CD4-positive, alpha-beta memory T cell (primary cell): ENCODE measurements at places on chromosomes 7 and 10.

GRCh38 chr7:37196676-37197075, 252.0 kb downstream of the ELMO1 start:
- DNase-seq, result no peak

DNA sequence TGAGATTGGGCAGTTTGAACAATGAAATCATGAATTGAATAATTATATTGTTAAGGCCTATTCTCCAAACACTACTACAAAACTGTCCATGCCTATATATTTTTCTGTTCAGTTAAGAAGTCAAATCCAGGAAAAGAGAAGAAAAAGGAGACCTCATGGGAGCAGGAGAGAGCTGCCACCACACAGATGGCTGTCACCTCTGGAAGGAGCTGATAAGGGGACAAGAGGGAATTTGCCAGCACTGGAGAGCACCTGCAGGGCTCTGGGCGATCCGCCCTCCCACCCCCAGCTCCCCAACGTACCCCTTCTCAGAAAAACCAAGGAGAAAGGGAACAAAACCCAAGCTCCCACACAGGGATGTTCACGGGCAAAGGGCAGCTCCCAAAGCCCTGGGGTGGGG, 227.8 kb downstream of the TNS3 start:
- no peak for DNase-seq

DNA sequence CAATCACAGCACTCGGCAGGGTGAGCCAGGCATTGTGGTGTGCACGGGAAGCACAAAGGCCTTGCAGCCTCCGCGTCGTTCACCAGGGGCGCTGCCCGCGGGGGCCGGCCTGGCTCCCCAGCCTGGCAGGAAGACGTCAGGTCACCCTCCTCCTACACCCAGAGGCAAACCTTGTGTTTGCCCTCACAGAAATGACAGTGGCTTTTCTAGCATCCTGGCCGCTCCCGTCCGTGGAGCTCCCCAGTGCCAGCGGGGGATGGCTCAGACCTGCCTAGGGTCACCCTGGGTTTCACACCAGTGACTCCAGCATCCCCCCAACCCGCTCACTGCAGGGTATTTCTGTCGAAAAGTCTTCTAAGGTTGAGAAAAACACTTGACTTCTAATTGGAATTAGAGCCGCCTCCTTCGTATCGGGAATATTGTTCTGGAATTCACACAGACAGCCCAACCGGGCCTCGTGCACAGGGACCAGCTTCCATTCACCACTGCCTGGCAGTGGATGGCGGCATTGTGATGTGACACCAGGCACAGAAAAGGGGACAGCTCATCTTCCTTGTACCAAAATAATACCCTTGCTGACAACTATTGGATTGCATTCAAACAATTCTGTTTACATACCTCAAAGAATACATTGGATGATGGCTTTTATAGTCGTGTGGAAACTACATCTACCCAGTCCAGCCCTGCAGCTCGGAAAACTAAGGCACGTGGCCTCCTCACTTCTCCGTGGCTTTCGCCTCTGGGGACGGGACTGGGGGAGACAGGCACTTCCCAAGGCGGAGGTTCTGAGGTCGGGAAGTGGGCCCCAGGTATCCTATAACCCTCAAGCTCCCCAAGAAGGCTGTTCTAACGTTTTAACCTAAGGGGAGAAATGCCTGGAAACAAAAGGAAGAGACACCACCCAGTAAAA, 109.0 kb downstream of the EBF3 start:
- DNase-seq, result no peak

DNA sequence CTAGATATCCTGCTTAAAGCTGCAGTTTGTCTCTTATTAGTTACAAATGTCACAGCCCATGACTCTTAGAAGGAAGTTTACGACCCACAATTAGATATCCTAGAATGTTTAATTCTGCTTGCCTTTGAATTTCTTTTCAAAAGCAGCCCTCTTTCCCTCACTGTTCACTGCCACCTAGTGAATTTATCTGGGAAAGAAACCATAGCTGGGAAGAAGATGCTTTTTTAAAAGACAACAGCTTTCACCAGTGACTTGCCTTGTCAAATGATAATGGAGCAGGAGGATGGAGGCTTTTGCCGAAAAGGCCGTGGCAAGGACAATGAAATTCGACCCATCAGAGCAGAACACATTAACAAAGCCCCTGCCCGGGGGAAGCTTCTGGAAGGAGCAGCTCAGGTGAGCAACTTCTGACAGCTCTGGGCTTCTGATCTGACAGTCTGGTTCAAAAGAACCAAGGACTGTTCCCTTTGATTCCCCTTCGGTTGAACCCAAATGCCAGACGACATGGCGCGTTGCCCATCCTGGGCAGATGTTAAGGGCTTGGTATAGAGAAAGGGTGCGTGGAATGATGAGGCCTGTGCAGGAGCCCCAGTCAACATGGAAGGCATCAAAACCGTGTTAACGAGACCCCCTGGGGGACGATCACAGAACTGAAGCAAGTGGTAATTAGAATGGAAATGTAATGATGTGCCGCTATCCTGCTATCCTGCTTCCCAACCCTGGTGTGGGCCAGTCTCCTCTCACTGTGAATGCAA, 236.8 kb downstream of the FRMD4A start:
- no peak for DNase-seq

GRCh38 chr10:4353964-4354363, 472.0 kb upstream of the AKR1E2 start:
- no peak for DNase-seq

GRCh38 chr7:114957444-114957843, 35.5 kb downstream of the MDFIC start:
- no peak for DNase-seq

GRCh38 chr10:1715821-1716220, 21.5 kb downstream of the ADARB2 start:
- no peak for DNase-seq

DNA sequence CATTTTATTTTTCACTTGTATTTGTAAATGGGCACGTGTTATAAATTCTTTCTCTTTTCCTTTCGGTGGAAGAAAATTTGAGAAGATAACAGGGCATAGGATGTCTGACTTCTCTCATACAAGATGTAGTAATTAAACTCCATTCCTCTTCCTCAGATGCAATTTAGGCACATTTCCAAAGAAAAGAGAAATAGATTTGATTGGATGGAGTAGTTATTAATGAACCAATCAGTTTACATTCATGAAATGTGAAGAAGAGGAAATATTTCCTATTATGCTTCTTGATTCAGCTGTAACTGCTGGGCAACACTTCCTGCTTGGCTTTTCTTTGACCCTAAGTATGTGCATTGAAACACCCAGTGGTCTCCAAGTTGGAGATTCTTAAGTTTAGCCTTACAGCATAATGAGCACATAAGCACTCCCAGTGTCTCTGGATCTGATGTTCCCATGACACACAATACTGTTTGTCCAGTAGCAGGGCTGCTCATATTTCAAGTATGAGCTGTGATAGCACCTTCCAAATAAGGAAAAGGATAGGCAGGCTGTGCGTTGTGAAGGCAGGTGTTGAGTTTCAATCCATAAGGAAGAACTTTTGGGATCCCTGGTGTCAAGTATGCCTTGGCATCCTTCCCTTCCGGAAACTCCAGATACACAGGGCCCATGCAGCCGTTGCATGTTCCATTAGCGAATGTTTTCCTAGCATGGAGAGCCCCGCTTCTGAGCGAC, 33.4 kb upstream of the COBL start:
- DNase-seq, result no peak

GRCh38 chr7:90892213-90892612, 296.1 kb downstream of the CDK14 start:
- DNase-seq, result no peak

- DNase-seq, result no peak
Measured at GRCh38 chr10:2876032-2876431, 191.3 kb upstream of the PFKP start.

GRCh38 chr7:150736864-150737263, 354 bp upstream of the GIMAP5 start:
- DNase-seq, result no peak

DNA sequence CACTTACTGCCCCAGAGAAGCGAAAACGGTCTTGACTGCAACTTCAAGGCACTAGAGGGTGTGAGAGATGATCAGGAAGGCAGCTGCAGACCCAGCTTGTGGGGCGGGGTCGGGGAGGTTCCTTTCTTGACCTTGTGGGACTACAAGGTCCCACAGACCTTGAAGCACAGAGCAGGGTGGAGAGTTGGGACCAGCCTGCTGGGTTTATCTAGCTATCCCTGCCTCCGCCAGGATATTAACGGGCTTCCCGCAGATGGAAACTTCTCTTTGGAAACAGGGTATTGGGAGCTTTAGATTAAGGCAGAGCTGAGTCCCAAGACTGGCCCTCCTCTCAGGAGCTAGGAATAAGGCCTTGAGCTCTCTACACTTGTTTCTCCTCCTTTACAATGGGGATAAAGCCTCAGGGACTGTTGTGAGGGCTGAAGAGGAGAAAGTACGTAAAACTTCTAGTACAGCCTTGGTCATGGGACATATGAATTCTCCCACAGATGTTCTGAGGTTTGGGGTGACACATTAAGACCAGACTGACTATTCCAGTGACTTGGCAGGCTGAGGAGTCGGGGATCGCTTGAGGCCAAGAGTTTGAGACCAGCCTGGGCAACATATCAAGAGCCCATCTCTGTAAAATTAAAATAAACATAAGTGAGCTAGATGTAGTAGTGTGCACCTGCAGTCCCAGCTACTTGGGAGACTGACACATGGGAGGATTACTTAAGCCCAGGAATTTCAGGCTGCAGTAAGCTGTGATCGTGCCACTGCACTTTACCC, 153.2 kb downstream of the CDH23 start:
- no peak for DNase-seq

DNA sequence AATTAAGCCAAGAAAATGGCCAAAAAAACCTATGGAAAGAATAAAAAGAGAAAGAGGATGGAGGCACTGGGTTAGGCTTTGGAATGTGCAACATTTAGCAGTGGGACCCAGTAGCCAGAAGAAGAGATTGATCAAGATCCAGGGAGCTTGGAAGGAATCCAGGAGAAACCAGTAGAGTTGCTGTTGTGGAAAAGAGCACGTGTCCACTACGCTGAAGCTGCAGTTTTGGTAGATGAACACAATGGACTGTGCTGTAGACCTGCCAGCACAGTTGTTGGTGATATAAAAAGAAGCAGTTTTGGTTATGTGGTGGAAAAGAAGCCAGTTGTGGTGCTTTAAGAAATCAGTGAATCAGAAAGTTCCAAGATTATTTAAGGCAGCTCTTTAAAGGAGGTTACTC, 802.2 kb upstream of the POM121L12 start:
- no peak for DNase-seq

GRCh38 chr7:30221764-30222163, 62.6 kb upstream of the ZNRF2 start:
- DNase-seq, result no peak

DNA sequence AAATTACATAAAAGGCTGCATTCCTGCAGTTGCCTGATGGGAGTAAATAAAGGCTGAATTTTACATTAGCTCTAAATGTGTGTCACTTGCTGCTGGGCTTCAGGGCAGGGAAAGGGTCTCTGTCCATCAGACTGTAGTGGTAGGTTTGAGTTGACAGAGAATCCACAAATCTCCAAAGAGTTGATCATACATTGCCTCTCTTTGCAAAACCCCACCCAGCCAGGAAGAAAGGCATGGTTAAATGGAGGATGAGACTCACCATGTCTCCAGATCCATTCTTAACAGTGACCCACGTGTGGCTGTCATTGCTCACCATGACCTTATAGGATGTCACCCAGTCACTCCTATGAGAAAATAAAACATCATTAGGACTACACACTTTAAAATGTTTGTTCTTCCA, 92.8 kb downstream of the CPXM2 start:
- no peak for DNase-seq

GRCh38 chr10:59976909-59977308, 70.6 kb upstream of the CCDC6 start:
- DNase-seq, result no peak

DNA sequence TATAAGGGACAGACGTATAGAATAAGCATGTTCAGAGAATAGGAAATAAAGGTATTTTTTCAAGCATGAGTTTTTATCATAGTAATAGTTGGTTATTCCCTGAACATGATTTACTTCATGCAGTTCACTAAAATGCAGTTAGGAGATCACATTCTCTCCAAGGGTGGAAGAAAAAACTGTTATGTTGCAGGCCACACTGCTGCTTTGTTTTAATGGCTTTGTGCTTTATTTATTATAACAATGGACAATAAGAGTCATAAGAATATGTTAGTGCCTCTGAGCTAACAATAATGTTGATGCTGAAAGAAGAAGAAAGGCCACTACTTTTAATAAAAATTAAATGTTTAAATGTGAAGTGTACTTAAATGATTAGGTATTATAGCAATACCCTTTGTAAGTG, 78.5 kb upstream of the GATAD1 start:
- no peak for DNase-seq

DNA sequence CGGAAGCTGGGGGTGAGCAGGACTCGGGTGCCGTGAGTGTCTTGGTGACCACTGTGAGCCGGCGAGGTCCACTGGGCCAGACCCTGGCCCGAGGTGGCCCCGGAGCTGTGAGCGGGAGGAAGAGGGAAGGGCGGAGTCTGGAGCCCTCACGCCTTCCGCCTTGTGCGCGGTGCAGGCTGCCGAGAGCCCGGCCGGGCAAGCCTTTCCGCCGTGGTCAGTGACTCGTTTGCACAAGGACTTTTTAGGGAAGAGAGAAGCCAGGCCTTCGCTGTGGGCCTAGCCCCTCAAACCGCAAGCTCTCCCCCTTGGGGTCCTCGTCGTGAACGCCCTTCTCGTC, 40.9 kb upstream of the ZNF32 start:
- no peak for DNase-seq

GRCh38 chr10:3757638-3758490, 27.1 kb downstream of the KLF6 start:
- peak; percentile 46 for DNase-seq

DNA sequence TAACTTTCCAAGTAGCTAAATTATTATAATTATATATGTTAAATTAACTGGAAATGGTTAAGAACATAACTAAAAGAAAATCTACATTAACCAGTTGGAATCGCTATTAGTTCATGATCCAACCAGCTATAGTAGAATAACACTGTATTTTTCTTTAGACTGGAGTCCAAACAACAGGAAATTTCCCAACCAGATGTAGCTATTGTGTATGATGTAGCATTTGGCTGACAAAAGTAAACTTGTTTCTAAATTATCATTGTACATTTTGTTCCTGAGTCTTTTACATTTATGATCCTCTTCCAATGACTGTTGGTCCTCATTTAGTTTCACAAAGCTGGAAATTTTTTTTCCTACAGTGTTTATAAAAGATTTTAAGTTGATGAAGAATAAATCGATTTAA, 62.1 kb downstream of the PAPSS2 start:
- no peak for DNase-seq

DNA sequence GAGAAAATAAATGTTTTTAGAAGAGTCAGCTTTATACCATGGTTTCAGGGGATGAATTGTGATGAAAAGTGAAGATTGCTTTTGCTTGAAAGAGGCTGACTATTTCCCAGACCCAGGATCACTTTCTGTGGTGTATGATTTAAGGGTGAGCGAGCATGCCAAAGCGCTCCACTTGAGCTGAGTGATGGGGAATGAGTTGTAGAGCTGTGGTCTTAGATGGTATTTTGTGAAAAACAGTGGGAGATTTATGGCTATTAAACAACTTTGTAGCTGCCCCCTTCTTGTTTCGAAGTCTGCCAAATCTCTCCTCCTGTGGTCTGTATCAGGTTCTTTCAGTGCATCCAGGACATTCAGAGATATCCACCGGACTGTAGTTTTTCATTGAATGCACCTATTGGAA, 888.2 kb downstream of the LRMDA start:
- DNase-seq, result no peak

GRCh38 chr7:30936650-30937245, 25.1 kb downstream of the AQP1 start:
- no peak for DNase-seq

GRCh38 chr10:131561897-131562296, 250.4 kb upstream of the TCERG1L start:
- DNase-seq, result no peak
